Natural killer cell treated with Interleukin-12 subunit alpha and Interleukin-12 subunit beta and Interleukin-15 and Interleukin-18, amount 100 ng/mL, for 72 hours (primary cell): ENCODE measurements at places on chromosomes 13 and 19.

DNA sequence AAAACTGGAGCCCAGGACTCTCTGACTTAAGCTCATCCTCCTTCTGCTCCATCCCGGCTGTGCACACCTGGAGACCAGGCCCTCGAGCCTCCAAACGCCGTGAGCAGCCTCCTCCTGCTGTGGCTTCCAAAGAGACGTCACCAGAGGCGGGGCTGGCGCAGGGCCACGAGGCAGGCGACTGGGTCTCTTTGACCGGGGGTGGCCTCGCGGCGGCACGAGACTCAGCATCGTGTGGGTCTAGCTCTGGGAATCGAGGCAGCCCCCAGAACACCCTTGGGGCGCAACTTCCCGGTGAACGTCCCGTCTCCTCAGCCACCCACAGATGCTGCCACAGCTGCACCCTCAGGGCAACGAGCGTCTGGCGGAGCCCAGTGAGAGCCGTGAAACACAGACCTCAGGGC lies 22.8 kb downstream of the RASA3 start:
- DNase-seq, result peak; percentile 60

DNA sequence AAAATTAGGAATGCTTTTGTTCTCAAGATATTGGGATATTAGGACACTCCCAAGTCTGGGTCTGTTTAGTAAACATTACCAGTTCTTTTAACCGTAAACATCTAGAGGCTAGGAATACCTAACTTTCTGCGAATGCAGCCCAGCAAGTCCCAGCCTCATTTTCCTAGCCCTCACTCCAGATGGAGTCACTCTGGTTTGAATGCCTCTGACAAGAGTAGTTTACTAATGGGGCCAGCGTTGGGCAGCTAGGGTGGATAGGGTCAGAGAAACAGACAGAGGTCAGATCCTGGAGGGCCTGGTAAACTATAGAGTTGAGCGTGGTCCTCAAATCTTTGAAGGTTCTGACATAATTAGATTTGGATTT lies 53.6 kb downstream of the WDFY2 start:
- no peak for DNase-seq

DNA sequence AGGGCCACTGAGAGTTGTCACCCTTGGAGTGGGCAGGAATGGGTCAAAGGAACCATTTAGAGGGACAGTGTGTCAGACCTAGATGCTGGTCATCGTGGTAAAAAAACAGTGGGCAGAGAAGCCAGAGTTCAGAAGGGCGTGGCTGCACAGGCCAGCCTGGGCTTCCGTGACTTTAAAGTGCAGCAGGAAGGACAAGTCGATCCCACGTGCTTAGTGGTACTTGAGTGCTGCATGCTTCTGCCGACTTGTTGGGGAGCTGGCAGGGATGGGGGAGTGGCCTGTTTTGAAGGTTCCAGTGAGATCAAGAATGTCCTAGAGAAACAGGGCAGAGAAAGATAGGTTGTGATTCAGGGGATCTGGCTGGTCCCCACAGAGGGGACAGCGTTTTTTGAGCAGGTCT lies 17.0 kb downstream of the LYL1 start:
- no peak for DNase-seq

DNA sequence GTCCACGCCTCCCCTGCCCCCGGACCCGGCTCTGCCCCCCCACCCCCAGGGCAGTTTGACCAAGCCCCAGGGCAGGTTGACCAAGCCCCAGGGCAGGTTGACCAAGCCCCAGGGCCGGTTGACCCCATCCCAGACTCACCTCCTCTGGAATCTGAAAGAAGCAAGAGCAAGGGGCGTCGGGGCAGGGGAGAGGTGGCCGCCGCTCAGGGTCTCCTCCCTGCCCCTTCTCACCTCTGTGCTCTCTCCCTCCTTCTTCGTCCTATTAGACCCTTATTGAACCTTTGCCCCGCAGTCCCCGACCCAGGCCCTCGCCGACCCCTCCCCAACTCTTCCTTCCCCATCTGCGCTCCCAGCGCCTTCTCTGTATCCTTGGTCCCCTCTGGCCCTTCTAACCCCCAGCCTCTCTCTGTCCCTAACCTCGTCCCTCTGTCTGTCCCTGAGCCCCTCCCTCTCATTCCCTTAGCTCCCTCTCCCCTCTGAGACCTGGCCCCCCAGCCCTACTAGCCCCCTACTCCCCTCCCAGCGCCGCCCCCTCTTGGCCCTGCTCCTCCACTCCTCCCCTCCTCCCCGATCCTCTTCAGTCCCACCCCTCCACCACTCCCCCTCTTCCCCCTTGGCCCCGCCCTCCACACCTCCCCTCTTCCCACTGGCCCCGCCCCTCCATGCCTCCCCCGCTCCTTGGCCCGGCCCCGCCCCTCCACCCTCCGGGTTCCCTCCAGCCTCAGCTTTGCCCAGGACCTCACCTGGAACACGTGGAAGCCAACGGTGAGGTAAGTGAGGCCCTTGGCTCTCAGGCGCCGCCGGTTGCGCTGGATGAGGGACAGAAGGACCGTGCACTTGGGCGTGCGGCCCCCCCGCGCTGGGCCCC lies 7.6 kb downstream of the CAPN12 start:
- no peak for DNase-seq

- no peak for DNase-seq
Observed at GRCh38 chr13:45781553-45782326, 69.8 kb downstream of the SIAH3 start.

GRCh38 chr19:11868188-11868587 lies 19.4 kb upstream of the ZNF69 start:
- no peak for DNase-seq

- no peak for DNase-seq
Observed at GRCh38 chr13:27971236-27971645, 2.1 kb upstream of the CDX2 start.

DNA sequence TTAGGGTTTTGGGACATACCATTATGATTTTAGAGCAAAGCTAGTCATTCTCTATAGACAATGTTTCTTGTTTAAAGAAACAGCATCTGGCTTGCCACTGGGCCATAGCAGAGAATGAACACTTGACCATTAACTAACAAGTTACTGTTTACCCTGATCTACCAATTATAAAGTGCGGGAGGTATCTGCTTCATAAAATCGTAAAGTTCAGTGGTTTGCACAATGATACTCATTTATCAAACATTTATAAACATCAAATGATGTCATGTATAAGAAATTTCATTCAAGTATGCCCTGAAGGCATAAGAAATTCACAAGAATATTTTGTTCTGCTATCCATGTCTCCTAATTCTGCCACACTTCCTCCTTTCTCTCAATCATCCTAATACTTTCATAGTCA lies 139.2 kb downstream of the PCDH20 start:
- no peak for DNase-seq

DNA sequence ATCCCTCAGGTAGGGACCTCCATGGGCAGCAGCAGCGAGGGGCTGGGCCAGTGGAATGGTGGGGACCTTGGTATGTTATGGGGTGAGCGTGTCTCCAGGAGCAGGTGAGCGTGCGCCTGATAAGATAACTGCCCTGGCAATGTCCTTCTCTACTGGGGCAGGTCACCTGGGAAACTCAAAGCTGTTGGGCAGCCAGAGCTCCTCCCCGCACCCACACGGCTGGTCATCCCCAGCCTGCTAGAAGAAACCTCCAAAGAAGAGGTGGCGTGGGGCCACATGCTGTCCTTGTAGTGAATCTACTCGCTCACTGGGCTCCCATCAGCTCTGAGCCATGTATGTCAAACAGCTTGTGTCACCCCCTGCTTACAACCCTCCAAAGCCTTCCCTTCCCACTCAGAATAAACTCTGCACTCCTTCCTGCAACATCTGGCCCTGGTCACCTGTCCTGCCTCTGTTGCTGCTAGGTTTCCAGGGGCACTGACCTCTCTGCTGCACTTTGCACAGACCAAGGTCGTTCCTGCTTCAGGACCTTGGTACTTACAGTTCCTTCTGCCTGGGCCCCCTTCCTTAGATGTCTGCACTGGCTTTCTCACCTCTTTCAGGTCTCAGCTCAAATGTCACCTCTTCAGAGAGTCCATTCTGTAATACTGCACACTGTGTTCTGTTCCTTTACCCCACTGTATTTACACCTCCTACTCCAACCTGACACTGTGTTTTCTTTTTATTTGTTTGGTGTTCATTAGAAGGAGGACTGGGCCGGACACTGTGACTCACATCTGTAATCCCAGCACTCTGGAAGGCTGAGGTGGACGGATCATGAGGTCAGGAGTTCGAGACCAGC lies 1.8 kb upstream of the ATP4A start:
- peak; percentile 23 for DNase-seq

DNA sequence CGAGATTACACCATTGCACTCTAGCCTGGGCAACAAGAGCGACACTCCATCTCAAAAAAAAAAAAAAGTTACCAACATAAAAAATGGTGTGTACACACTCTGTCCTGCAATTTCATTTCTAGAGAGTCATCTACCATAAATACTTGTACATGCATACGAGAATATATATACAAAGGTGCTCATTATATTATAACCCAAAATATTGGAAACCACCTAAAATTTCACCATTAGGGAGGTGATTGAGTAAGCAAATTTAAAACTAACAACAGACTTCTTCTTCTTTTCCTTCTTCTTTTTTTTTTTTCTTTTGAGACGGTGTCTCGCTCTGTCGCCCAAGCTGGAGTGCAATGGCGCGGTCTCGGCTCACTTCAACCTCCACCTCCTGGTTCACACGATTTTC lies 7.4 kb upstream of the C5AR1 start:
- no peak for DNase-seq

- DNase-seq, result no peak
Observed at GRCh38 chr13:48901781-48902180, 73.9 kb upstream of the FNDC3A start.

DNA sequence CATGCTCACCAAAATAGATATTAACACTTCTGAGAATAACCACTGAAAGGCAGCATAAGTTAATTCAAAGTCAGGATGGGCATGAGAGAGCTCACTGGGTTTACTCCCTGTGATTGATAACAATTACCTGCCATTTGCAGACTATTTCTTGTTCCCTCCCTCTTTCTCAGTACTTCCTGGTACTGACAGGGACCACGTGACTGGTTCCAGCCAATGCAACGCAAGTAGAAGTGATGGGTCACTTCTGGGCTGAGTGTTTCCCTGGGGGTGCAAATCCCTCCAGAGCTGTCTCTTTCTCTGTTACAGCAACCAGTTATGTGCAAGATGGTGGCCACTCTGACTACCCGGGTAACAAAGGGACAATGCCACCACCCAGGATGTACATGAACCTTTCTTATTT lies 118.8 kb downstream of the EFNB2 start:
- no peak for DNase-seq

DNA sequence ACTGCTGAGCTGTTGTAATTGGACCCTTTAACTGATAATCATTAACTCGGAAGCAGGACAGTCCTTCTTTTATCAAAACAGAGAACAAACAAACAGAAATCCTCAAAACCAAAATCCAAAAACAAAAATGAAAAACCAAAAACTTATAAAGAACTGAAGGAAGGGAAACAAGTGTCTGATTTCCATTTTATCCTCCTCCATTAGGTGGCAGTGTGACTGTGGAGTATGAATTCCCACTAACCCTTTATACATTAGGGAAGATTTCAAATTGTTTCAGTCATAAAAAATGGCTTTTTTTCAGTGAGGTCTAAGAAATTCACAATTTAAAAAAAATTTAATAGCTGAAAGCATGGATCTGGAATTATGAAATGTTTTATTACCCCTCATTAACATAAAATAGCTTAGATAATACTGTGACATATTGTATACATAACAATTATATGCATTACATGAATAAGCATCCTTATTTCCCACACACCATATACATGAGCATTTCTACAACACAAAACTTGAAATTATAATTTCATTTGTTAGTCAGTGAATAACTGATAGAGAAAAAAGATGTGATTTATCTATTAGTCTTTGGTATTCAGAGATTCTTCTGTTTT lies 1074.3 kb upstream of the PCDH9 start:
- DNase-seq, result no peak

- DNase-seq, result no peak
Observed at GRCh38 chr19:50705422-50706019, 14.1 kb downstream of the SHANK1 start.

DNA sequence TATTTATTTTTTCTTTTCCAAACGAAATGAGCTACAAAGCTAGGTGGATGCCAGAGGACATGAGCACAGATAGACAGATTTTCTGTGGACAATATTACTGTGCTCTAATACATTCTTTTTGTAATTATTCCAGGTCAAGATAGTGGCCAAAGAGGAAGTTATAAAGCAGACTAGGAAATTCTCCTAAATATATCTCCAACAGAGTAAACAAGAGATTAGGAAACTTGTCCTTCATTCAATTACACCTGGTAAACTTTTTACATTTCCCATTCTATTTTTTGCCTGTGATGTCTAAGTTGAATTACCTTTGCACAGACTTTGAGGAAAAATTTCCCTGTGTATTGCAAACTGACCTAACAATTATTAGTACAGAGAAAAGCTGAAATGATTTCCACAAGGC lies 905.5 kb upstream of the PCDH20 start:
- no peak for DNase-seq

DNA sequence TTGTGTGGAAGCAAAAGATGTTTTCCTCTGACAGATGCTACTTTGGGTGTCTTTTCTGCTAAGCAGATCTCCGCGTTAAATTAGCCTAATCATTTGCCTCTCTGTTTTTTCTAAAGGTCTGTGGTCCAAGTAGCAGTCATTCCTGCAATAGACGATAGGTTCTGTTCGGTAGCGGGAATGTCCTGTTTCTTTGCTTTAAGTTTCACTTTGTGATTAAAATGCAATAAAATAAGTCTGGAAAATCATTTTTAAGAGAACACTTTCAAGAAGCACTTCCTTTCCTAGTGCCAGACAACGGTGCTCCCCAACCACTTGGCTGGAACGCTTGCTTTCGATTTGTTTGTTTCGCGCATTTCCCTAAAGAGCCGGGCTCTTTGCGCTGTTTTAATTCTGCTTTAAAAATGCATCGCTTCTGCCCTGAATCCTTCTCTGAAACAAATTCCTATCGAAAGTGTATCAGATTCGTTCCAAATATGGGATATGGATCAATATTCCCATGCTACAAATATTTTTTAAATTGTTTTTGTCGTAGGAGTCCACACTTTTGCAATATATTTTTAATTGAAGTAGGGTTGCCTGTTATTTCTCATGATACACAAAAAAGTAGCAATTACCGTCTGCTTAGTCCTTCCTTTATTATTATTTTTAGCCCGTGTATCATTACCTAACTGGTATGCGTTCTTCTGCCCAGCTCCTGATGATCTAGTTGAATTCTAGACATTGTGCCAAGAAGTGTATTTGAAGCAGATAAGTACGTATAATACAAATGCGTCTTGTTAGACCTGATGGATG lies 14.2 kb downstream of the ZIC2 start:
- DNase-seq, result no peak
